ENCODE measurements at places on chromosomes 2 and 18. TPM values are rescaled to one million over a fixed set of nuclear protein-coding genes. Genes with fewer than 3 reads are reported as not detected.

DNA sequence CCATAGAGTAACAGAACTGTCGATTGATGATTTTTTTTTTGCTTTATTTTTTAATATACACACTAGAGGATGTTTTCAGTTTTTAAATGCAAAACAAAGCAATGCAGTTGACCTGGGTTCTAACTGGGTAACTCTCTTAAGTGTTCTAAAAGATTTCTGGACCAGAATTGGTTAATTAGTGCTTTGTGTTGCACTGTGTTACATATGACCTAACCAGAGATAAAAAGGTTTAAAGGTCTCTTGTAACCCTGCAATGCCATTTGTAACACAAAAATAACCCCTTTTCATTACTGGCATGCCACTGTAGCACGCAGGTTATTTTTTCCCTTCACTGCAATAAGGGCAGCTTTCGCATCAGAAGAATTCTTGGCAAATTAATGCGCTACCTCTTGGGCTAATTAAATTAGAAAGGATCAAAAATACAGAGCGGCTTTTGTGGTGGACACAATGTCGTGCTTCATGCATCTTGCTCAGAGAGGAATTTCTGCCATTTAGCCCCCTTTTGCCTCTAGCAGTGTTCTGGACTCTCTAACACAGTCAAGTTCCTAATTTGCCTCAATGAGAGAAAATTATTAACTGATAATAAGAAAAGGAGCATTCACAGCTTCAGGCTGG lies 250.8 kb upstream of the ZEB2 start:
- DNase-seq: no peak

GRCh38 chr2:24917086-24917485 lies 3.0 kb downstream of the ADCY3 start:
- DNase-seq: no peak

DNA sequence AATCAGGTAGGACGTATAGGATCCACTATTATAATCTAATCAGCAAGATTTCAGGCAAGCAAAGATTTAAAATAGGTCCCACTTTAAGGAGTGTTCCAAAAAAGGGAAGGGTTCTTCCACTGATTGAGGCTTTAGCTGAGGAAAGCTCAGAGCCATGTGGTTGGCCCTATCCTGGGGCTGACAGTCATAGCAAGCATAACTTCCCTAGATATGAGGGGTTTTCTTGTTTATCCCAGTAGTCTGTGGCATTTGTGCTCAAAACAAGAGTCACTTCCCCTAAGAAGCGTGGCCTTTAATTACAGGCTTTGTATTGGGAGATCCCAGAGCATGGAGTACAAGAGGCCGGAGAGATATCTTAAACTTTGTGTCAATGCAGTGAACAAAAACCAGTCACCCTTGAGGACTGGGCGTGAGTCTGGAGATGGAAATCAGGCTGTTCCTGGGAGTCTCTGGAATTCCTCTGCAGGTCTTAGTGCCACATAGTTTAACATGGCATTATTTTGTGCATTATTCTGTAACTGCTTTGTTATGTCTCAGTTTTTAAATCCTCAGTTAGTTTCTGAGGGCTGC lies 136.9 kb upstream of the FBXO11 start:
- DNase-seq: no peak

GRCh38 chr2:7031547-7032245 lies 114.5 kb downstream of the RNF144A start:
- no peak for DNase-seq

GRCh38 chr2:120005834-120006521 lies 6.9 kb upstream of the EPB41L5 start:
- DNase-seq: no peak

- DNase-seq: no peak
Observed at GRCh38 chr2:207683438-207683837, 28.0 kb upstream of the CCNYL1 start.

DNA sequence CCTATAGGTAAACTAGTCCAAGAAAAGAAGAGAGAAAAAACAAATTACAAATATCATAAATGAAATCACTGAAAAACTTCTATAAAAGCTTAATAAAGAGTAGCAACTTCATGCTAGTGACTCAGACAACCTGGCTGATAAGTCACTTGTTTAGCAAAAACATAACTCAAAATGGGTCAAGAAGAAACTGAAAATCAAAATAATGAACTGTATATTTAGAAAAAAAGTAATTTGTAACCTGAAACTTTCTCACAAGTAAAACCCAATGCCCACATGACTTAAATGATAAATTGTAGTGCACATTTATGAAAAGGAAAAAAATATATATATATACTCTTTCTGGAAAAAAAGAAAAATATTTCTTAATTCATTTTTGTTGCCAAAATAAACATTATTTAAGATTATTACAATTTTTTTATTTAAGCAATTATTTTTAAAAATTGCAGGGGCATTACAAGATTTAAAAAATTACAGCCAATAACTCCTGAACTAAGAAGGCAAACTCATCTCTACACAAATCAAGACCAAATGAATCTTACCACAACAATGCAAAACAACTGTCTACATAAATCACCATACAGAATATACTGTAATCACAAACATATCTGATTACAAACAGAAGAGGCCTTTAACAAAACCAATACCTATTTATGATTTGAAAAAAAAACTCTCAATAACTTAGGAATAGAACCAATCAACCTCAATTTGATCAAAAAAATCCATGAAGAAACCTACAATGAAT lies 406.3 kb downstream of the CDH7 start:
- DNase-seq: no peak

DNA sequence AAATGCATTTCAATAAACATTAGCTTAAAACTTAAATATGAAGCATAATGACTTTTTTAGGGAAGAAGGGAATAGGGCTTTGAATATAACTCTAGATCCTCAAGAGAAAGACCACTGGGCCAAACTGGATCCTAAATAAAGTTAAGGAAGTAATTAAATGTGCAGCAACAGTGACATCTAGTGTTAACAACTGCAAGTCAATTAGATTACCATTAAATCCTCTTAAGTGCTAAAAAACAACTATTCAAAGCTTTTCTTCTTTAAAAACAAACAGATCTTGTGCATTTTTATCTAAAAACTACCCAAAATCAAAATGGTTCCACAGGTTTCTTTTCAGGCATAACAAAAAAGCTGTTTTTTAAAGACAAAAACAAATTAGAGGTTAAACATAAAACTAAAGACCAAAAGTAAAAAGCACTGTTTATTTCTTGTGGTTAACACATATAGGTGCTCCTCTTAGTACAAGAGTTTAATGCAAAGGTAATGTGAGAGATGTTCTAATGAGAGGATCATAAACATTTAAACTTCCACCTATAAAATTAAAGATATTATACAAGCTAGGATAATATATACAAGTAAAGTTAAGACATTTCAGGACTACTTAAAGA lies 111.4 kb downstream of the THADA start:
- DNase-seq: peak; percentile 96

DNA sequence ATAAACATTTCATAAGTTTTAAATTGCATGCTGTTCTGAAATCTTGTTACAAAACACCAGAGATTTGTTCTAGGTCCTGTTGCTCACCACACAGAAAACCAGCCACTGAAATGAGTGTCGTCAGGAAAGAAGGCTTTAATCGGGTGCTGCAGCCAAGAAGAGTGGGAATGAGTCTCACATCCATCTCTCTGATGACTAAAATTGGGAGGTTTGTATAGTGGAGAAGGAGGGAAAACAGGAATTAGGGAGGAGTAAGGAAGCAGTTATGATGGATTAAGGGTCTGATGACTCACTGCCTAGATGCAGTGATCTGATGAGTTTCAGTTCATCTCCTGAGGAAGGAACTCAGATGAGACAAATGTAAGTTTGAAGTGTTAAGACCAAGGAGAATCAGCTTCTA lies 42.1 kb upstream of the GPR39 start:
- peak; percentile 59 for DNase-seq

- no peak for DNase-seq
Observed at GRCh38 chr2:83969085-83969484, 490.0 kb downstream of the SUCLG1 start.

GRCh38 chr18:48799724-48800315 lies 150.9 kb downstream of the SMAD7 start:
- DNase-seq: no peak

Gene CENPA
- total RNA-seq: not detected

Gene SPP2
- total RNA-seq: not detected

Gene CLEC4F
- total RNA-seq: not detected

Gene OSBPL6
- 5.2 TPM for total RNA-seq

All from fibroblast of the aortic adventitia (primary cell).